Thyroid gland (tissue), 4 donors: ENCODE measurements at places on chromosomes 4 and X. TPM values are rescaled to one million over a fixed set of nuclear protein-coding genes. Genes with fewer than 3 reads are reported as not detected.
A peak's percentile ranks its signal among the peaks of the same experiment; 100 is the strongest.

SPACA5 gene
- total RNA-seq = not detected

- peak; percentile 83 for DNase-seq
Observed at GRCh38 chrX:46912098-46912602, at the start of gene JADE3. Gene JADE3, plus strand, starts transcription at chrX:46912421. Its CDS starts 72,474 bp downstream, at chrX:46984895.

DNA sequence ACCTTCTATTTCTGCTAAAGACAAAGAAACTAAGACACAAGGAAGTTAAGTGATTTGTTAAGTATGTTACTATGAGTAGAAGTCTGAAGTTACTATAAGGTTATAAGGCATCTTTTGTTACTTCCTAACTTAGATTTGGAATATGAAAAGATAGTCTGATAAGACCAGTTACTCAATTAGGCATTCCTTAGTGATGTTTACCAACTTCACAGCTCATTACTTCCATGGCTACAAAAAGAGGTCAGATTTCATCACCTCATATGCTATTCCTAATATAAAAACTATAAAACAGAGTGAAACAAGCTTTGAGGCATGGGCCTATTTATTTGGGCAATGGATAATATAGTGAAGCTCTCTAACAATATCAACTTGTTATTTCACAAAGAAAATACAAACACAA is 143.1 kb downstream of the TBCK start:
- no peak for DNase-seq

GRCh38 chr4:153427363-153428071 is 38.6 kb upstream of the TMEM131L start:
- no peak for DNase-seq

RHOH gene
- 1.2 TPM for total RNA-seq

GRCh38 chrX:23786268-23786815 is 3.4 kb downstream of the SAT1 start:
- no peak for DNase-seq

- DNase-seq = no peak
Observed at GRCh38 chr4:61273233-61273632, 73.1 kb downstream of the ADGRL3 start.

DNA sequence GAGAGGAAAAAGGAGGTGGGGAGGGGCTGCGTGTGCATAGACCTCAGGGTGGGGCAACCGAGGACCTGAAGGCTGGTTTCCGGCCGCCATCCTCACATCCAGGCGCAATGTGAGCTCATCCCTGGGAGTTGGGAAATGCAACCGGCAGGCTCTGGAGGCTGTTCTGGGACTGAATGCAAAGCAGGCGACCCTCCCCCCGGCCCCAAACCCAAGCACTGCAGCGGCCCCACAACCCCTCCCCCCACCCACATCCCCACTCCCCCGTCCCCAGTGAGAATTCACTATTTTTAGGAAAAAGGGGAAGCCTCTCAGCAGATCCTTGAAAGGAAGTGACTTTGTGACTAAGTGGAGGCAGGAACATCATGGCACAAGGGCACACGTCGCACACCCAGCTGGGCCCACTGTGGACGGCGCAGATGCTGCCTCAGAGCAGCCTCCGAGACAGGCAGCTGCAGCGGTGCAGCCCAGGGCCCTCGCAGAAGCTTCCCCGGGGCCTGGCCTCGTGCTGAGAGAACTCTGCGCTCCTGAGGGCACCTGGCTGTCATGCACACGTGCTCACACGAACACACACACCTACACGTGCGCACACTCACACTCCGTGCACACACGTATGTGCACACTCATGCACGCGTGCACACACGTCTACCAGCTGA is 1.3 kb upstream of the PDE6B start:
- DNase-seq = no peak

GRCh38 chr4:145670422-145670821 is 9.5 kb upstream of the C4orf51 start:
- no peak for DNase-seq

KLHL15 gene
- total RNA-seq = 14.5 TPM

ARHGEF38 gene
- total RNA-seq = 10.1 TPM

ERCC6L gene
- 0.13 TPM for total RNA-seq

GRCh38 chr4:7384003-7384928 is 50.5 kb downstream of the PSAPL1 start:
- no peak for DNase-seq

DNA sequence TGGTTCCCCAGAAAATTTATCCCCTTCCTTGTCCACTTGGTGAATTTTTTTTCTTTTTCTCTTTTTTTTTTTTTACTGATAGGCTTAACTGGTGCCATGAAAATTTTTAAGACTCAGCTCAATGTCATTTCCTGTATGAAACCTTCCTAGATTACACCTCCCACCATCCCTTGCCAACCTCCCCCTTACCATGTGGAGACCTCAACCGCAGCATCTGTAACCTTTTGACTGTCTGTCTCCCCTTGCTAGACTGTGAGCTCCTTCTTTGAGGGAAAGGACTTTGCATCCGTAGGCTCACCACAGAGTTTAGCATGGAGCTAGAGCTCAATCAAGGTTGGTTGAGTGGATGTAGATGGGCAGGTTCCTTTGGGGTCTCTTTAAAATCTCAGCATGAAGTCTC is 5.2 kb upstream of the PGRMC1 start:
- DNase-seq = no peak

- peak; percentile 7 for DNase-seq
Observed at GRCh38 chr4:8308856-8309771, 39.6 kb downstream of the HTRA3 start.

- no peak for DNase-seq
Observed at GRCh38 chr4:66872661-66873060, 672.6 kb downstream of the CENPC start.

CT47A7 gene
- not detected for total RNA-seq

DNA sequence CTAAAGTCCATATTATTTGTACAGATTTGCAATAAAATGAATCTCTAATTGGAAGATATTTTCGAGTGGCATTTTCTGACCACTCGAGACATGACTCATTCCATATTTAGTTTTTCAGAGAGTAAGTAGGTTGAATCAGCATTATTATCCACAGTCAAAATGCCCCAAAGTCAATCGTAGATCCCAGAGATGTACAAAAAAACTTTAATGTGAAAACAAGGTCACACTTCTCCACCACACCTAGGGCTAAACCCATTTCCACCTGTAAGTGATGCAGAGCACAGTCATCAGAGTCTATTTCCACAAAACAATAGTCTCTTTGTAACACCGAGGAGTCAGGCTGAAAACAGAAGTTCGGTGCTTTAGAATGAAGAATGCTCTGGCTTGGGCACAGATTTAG is 117.1 kb upstream of the TENM3 start:
- DNase-seq = no peak

- DNase-seq = no peak
Observed at GRCh38 chr4:2837904-2838496, 5.6 kb upstream of the ADD1 start.

GRCh38 chr4:103074744-103075434 is 1.7 kb downstream of the SLC9B2 start:
- no peak for DNase-seq

DNA sequence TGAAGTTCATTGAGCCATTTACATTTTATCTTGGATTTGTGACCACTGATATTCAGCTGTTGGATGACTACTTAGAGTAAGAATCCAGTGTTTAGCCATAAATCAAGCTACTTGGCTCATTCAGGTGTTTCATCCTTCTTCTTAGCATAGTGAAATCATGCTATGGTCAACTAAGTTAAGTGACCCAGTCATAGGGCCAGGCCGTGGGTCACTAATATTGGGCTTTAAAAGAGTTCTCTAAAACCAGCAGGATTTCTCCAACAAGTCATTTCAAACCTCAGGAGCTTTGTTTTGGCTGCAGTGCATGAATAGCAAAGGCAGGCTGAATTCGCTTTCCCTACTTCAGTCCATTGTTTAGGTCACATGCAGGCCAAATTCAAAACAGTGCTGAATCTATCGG is 181.0 kb downstream of the MAML3 start:
- no peak for DNase-seq

PRDM5 gene
- total RNA-seq = 49.9 TPM

DNA sequence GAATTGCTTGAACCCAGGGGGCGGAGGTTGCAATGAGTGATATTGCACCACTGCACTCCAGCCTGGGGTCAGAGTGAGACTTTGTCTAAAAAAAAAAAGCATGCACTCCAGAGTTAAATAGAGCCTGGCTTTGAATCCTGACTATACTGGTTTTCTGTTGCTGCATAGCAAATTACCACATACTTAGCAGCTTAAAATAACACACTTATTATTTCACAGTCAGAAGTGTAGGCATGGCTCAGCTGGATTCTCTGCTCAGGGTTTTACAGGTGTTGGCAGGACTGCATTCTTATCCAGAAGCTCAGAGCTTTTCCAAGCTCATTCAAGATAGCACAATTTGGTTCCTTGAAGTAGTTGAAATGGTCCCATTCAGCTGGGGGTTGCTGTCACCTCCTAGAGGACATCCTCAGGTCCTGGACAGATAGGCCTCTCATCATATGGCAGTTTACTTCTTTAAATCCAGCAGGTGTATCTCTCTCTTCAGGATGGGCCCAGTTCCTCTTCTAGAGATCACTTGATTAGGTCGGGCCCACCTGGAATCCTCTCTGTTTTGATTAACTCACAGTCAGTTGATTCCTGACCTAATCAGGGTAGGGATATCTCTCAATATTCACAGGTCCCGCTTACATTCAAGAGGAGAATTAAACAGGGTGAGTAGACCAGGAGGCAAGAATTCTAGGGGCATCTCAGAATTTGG is 26.8 kb downstream of the DOCK11 start:
- peak; percentile 42 for DNase-seq
